T-helper 1 cell (primary cell): ENCODE measurements at places on chromosomes 7 and 10.

GRCh38 chr7:151452680-151453325 is 12.9 kb upstream of the CRYGN start:
- DNase-seq, result no peak

DNA sequence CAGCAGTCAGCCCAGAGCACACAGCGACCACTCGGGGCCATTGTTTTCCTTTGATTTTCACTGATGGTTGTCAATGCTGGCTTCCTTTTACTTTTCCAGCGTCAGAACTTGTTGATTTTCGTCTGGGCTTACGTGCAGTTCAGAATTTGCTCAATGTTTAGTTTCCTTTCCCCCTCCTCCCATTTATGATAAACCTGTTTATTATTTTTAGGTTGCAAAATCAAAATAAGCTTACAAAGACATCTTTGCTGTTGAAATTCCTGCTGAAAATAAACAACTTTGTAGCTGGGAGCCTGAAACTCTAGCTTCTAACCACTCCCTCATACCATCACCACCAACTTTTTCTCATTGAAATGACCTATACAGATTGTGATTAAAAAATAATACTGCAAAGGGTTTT is 83.1 kb upstream of the LYZL1 start:
- DNase-seq, result no peak

- DNase-seq, result peak; percentile 50
These were observed 7.0 kb downstream of the AIMP2 start for GRCh38 chr7:6015917-6016652.

DNA sequence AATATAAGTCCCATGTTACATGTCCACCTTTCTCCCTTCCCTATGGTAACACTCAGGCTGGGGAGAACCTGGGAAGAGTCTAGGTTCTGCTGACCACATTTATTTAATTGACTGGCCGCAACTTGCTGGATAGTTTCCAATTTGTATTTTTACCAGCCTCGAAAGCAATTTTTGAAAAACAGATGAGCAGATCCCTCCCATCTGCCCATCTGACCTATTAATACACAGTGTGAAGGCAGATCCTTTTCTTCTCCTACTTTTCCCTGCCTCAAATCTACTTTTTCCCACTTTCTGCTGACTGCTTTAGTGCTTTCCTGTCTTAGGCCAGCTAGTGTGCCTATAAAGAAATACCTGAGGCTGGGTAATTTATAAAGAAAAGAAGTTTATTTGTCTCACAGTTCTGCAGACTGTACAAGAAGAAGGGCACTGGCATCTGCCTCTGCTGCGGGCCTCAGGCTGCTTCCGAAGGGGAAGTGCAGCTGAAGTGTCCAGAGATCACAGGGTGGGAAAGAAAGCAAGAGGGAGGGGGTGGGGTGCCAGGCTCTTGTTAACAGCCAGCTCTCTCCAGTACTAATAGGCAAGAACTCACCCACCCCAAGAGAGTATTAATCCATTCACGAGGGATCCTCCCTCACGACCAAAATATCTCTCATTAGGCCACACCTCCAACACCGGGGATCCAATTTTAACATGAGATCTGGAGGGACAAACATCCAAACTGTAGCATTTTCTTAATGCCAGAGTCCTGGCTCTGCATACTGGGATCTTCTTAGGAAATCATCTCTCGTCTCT is 336.0 kb upstream of the IGFBP3 start:
- no peak for DNase-seq

- DNase-seq, result no peak
These were observed 11.9 kb downstream of the ZCCHC24 start for GRCh38 chr10:79433324-79434222.
